Uterus (tissue), 4 donors: ENCODE measurements at places on chromosomes 12 and 14. TPM values are rescaled to one million over a fixed set of nuclear protein-coding genes. Genes with fewer than 3 reads are reported as not detected.

The PTHLH gene
- total RNA-seq: 2.4 TPM

The KRT2 gene
- not detected for total RNA-seq

The ADIPOR2 gene
- 44.6 TPM for total RNA-seq

DNA sequence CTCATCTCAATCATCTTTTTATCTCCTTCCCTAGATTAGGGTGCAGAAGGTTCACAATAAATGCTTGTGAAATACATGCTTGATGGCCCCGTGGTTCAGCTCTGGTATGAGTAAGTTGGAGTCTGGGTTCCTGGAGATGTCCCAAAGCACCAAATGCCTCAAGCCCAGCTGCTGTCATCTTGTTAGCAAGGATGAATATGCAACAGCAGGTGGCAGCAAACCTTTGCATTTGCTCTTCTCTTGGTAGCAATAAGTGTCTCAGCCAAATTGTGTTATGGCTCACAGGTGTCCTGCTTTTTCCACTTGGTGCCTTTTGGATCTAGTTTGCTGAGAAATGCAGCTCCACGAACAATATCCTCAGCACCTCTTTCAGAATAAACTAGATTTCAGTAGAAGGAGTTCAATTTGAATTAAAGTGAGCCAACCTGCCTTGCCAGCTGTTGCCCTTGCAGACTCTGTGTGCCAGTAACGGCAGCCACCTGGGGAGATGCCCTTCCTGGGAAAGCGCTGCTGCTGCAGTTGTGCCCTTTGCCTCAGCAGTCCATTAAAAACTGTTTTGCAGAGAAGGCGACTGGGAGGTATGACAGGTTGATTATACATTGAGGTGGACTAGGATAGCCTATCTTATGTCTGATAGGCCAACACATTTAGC, 417.3 kb downstream of the SNAPC1 start:
- peak; percentile 33 for DNase-seq

GRCh38 chr14:64089920-64090319, 204.3 kb downstream of the ESR2 start:
- no peak for DNase-seq
